ENCODE measurements at places on chromosomes 1 and 21.

DNA sequence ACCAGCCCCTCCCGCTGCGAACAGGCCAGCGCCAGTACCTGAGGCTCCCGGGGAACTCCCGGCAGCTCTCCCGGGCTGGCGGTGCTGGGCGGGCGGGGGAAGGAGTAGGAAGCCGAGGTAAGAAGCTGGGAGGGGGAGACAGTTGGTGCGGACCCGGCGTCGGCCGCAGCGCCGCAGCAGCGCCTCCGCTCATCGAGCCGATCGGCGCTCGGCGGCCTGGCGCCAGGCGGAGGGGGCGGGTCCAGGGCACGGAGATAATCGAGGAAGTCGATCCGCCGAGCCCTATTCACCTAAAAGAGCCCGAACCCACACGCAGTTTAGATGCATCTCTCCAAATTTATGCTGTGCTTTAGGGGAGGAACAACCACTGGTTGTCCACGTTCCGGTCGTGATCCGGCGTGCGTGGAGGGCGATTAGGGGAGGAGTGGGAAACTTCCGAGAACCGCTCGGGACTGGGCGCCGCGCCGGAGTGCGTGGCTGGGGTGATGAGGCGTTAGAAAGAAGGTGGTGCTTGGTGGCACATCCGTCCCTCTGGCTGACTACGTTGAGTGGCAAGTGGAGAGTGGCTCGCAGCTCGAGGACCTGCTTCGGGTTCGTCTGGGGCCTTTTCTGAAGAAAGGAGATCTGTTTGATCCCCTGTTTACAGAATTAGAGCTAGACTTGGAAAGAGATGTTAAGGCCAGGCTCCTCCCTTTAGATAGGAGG is at the start of gene VAMP4:
Gene VAMP4 (minus strand): TSS at position 194 of the 705 bp plus-strand sequence. CDS start 3,651 bp downstream, outside the sequence.
- peak; percentile 86 for DNase-seq

DNA sequence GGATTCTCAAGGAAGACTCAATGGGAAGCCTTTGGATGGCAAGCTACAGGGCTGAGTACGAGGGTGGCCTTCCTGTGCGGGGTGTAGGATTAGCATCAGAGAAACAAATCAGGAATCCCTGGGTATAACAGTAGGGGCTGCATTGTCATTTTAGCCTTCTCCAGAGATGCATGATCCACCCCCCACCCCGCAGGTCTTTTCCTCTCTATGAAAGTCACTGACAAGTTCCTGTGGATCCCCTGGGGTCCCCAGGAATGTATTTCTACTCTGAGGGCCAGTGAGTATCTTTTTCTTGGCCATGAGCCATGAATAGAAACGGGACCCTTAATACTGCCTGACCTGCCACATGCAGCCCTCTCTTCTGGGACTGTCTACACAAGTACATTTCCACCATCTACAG is 473.0 kb upstream of the VAMP3 start:
- DNase-seq, result no peak

DNA sequence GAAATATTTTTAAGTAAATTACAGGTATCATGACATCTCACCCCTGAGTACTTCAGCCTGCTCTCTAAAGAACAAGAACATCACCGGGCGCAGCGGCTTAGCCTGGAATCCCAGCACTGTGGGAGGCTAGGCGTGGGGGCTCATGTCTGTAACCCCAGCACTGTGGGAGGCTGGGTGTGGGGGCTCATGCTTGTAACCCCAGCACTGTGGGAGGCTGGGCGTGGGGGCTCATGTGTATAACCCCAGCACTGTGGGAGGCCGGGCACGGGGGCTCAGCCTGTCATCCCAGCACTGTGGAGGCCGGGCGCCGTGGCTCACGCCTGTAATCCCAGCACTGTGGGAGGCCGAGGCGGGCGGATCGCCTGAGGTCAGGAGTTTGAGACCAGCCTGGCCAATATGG is 7.7 kb upstream of the CDK11B start:
- DNase-seq, result no peak

DNA sequence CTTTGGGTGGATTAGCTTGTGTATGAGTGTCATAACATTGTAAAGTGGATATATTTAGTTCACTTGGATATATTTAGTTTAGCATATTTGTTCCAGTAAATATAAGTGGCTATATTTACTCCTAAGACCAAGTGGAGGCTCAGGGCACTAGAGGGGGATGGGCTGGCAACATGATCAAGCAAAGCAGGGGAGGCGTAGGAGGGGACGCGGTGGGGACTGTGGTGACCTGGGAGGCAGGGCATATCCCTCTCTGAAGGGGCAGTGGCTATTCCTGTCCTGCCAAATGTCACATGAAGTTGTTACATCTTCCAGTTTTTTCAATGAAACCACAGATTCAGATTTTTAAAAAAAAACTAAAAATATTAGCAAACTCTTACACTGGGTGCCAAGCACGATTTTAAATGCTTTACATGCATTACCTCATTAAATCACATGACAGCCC is 51.9 kb upstream of the EDN2 start:
- no peak for DNase-seq

DNA sequence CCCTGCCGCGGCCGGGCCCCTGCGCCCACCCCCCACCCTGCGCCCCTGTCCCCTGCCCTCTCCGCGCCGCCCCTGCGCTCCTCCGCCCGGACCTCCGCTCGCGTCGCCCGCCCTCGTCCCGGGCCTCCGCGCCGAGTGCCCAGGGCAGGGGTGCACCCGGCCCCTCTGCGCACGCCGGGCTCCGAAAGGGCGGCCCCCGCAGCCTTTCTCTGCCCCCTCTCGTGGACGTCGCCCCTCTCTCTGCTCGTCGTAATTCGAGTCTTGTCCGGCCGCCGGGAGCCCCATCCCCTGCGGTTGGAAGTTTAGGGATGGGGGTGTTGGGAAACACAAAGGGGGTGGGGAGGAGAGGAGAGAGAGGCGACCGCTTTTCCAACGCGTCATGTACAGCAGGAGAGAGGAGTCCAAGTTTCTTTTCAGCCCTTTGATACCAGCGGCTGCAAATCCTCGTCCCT is 407 bp downstream of the GALNT2 start:
- DNase-seq, result peak; percentile 27

- no peak for DNase-seq
These were observed 713.4 kb downstream of the PTPRU start for GRCh38 chr1:29949676-29950075.

DNA sequence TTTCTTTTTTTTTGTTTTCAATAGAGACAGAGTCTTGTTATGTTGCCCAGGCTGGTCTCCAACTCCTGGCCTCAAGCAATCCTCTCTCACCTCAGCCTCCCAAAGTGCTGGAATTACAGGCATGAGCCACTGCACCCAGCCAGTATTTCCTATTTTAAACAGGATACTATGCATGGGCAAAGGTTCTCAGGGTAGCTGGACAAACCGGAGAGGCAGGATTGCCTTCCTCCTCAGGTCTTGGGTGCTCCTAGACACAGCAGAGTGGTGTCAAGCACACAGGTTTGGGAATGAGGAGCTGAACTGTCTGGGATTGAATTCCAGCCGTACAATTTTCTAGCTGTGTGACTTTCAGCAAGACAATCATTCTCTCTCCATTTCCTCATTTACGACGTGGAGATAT is 22.9 kb upstream of the HNRNPU start:
- no peak for DNase-seq

- DNase-seq, result no peak
These were observed 85.9 kb downstream of the USP24 start for GRCh38 chr1:55129194-55129728.

DNA sequence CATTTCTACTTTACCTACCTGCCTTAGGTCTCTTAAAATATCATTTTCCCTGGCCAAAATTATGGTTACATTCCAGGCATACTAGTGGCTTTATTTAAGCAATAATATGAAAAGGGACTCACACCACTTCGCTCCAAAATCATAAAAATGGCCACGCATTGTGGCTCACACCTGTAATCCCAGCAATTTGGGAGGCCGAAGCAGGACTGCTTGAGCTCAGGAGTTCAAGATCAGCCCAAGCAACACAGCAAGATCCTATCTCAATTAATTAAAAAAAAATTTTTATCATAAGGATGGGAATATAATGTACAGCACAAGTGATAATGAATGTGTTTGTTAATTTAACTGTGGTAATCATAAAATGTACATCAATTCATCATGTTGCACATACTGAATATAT is 65.4 kb downstream of the ARID4B start:
- DNase-seq, result no peak

DNA sequence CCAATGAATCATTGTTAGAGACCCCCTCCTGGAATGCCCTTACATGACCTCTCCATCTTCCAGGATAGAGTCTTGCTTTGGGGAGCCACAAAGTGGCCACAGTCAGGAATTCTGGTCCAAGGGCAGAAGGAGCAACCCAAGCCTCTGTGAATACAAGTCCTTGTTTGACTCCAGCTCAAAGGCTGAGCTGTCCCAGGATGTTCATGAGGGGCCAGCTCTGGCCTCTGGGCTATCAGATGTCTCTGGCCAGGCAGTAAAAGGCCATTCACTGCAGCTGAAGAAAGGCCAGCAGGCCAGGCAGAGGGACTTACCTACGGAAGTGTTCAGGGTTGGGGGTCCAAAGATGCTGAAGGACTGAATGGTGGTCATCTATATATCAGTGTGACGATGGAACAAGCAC is 98.3 kb upstream of the IPO9 start:
- DNase-seq, result no peak

Measured in renal cortex interstitium (tissue), 15 donors.